ENCODE measurements at places on chromosomes 5 and 9.

DNA sequence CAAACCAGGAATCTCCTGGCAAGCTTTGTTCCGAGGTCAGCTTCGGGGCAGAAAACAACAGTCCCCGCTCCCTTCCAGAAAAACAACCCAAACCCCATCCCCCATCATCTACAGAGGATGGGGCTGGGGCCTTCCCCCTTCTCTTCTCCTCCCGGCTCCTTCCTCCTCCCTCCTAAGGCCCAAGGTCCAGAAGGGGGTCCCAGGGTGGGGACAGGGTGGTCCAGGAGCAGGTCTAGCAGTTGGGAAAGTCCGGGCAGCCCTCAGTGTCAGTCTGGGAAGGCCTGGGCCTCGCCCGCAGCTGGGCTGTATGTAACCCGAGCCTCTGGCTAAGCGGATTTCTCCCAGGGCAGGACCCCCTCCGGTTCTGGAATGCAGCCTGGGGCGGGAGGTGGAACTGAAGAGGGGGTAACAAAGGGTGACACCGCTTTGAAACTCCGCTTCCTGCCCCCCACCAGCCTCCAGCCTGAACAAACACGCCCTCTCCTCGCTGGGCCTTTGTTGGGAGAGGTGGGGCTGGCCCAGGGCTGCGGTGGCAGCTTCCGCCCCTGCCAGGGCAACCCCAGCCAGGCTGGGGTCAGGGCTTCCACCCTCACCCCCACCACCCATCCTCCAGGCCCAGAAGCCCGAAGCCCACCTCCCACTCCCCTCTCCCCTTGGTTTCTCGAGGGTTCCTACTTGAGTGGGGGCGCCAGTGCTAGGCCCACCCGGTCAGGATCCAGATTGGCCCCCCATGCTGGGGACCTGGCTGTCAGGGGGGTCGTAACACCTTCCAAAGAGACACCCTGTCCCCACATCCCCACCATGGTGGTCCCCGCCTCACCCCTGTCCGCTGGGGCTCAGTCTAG lies 63.5 kb downstream of the C9orf50 start:
- peak; percentile 92 for DNase-seq

DNA sequence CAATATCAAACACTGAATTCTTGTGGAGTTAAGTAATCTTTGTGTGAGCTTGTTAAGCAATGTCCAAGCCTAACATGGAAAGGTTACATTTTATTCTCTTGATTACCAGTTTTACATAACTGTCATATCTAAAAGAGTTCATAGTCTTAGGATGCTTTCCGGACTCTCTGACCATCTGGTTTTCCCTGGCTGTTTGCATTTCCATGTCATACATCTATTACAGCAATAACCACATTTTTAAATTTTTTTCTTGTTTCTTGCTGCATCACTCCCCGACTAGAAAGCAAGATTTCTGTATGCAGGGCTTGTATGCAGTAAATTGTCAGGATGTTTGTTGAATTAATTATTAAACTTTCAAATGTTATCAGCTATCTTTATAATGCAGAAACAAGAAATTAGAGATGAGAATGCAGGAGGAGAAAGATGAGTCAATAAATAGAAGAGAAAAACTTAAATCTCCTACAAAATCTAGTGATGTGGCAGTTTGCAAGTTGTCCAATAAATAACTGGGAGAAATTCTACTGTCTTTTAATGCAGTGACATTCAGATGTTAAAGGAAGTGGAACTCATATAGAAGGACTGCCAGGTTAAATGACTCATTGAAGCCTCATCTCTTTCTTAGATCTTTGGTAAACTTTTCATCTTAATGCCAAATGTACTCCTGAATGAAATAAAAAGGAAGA lies 179.6 kb upstream of the SGCD start:
- no peak for DNase-seq

- DNase-seq = no peak
Measured at GRCh38 chr5:111447099-111447498, 65.2 kb downstream of the STARD4 start.

GRCh38 chr5:38601863-38602298 lies 45.4 kb upstream of the LIFR start:
- DNase-seq = no peak

DNA sequence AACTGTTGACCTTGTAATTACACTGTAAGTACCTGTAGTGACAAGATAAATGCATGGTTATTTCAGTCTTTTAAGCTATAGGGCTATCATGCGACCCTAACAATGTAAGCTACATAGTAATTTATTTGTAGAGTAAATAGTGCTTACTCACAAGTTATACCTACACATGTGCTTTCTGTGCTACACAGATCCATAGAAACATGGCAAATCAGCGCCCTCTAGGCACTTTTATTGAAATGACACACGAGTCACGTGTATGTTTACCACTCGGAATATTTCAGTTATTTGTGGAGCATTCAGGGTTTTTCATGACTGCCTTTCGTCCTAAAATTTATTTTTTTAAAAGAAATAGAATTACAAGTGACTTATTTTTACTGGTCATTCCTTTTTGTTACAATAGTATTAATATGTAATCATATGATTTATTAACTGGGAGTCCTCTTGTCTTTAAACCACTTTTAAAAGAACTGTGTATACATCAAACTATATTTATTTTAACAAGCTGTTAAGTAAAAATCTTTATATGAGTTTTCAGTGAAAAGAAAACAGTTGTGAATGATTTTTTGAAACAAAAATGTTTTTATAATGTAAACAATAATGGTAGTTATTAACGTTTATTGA lies 1242.3 kb upstream of the WWC1 start:
- peak; percentile 24 for DNase-seq

GRCh38 chr5:111261610-111262009 lies 37.4 kb downstream of the CAMK4 start:
- no peak for DNase-seq

- DNase-seq = no peak
Measured at GRCh38 chr5:41722359-41722950, 147.8 kb downstream of the OXCT1 start.

GRCh38 chr9:22446950-22447617 lies 460 bp downstream of the DMRTA1 start:
- DNase-seq = peak; percentile 49

- no peak for DNase-seq
Measured at GRCh38 chr9:137402746-137403145, 20.2 kb downstream of the EXD3 start.

- DNase-seq = no peak
Measured at GRCh38 chr9:96551403-96551802, 68.2 kb downstream of the CDC14B start.

GRCh38 chr5:89213573-89213972 lies 330.6 kb upstream of the MEF2C start:
- DNase-seq = no peak

GRCh38 chr9:16266648-16267276 lies 603.7 kb downstream of the BNC2 start:
- no peak for DNase-seq

- DNase-seq = no peak
Measured at GRCh38 chr5:131957721-131958441, 12.4 kb upstream of the MEIKIN start.

- no peak for DNase-seq
Measured at GRCh38 chr5:84374568-84374967, 10.1 kb downstream of the EDIL3 start.

DNA sequence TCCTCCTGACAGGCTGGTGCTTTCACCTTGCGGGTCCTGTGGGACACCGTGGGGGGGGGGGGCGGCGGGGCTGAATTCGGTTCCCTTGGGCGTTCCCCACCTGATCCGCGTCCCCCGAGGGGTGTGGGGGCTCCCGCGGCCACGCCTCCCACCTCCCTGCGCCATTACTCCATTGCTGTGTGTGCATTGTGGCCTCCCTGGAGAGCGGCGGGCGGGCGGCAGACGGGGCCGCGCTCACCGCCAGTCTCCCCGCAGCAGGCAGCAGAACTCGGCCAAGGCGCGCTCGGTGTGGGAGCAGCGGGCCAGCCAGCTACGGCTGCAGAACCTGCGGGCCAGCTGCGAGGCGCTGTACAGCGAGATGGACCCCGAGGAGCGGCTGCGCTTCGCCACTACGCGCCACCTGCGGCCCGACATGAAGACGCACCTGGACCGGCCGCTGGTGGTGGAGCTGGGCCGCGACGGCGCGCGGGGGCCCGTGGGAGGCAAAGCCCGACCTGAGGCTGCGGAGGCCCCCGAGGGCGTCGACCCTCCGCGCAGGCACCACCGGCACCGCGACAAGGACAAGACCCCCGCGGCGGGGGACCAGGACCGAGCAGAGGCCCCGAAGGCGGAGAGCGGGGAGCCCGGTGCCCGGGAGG lies 145.3 kb downstream of the CACNA1B start:
- no peak for DNase-seq

DNA sequence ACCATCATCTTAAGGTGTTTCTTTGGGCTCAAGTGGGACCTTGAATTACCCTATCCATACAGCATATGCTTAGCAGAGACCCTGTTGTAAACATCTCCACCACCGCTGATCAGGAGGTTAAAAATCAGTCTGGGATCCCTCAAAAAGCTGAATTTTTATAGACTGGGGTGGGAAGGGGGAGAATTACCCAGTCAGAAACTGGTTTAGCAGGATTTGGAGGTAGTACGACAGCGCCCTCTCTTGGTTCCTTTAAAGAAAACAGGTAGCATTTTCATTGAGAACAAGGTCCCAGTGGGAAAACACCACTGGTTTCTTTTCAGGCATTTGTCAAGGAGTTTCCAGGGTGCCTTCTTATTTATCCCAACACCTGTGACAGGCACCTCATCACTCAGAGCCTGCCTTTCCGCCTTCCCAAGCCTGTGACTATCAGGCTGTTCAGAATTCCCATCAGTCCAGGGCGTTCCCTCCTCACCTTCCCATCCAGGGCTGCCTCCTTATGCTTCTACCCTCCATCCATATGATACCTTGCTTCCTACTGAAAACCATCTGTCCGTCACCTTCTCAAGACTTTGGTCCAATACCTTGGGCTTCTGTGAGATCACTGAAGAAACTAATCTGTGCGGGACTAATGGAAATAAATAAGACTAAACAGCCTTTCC lies 203.8 kb upstream of the RAI14 start:
- no peak for DNase-seq

DNA sequence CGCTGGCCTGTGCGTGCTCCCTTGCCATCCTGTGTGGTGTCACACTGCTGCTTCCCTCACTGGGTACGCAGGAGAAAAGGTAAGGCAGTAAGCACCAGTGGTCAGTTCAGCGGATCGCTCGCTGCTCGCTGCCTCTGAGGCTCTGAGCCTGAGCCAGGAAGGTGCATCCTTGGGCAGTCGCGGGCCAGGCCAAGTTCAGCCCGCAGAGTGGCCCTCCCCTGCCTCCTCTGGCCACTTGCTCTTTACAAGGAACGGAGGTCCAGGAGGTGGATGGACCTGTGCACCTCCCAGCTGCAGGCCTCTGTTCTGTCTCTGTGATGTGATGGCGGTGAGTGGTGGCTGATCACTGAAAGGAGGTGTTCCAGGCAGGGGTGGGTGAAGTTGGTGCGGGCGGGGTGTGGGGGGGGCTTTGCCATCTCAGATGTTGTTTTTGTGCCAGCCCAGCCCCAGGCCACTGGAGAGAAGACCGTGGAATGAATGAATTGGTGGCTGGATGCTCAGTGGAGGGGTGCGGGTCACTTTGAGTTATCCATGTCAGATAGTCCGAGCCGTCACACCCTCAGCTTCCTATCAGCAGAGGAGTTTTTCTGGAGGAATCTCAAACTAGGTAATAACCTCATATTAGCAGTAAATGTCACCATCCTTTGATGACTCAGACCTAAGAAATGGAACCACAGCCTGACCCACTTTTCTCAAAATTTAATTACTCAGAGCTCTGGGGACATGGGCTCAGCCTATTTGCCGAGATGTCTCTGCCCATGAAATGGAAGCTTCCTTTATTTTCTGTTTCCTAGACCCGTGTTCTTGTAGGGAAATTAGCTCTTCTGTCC lies 7.3 kb downstream of the COL5A1 start:
- DNase-seq = no peak

- DNase-seq = no peak
Measured at GRCh38 chr5:87741881-87742280, 329.2 kb upstream of the CCNH start.

DNA sequence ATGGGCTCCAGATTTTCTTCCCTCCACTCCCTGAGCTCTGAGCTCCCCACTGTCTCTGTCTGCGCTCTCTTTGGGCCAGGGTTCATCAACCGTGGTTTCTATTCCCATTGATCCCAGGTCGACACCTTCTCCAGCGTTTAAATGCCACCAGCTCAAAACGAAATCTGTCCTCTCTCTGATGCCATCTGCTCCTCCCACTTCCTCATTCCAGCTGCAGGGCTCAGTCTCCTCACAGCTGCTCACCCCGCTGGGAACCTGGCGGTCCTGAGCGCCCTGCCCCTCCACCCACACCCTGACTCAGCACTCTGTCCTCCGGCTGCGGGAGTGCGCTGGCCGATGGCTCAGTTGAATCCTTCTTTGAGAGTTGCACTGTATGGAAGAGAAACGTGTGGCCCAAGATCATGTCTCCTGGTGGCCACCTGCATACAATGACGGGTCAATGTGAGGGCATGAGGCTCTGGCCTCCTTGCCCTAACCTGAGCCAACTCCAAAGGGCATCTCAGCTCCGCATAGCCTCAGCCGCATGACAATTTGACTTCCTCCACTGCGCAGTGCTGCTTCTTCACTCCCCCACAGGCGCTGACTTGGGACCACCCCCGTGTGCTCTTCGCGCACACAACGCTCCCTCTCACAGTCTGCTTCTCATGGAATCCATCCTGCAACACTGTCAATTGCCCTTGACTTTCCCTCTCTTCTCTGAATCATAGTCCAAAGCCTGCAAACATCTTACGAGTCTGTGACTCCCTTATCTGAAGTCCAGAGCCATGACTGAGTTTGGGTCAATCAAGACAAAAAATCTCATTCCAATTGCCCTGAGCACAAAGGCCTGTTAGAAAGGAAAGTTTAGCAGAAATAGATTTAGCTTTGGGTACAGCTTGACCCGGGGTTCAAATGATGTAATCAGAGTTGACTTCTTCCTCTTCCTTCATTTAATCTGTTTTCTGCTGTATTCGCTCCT lies 82.4 kb downstream of the PTCH1 start:
- no peak for DNase-seq

DNA sequence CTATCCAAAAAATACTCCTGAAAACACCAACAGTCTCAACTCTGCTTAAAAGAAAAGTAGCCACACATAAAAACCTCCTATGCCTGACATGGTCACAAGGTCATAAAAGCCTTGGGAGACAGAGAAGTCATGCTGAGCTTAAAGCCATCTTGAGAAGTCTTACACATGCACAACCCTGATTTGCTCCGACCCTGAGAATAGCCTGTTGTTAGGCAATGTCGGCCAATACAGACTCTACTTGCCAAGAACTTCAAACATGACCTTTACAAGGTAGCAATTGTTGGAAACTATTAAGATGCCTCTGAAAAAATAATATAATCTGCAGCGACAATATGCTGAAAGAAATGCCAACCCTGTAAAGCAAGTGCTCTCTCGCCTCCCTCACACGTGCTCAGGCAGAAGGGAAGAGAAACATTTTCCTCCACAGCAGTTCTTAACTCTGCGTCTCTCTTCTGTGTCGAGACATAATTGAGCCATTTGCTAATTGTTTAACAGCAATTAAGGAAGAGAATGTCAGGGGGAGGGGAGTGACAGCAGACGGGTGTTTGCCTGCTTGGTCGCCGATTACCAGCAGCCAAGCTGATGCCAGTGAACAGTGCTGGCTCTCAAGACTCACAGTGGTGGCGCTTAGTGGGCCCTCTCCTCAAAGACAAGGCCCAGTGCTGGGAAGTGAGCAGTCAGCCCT lies 393.6 kb downstream of the SPOCK1 start:
- no peak for DNase-seq

DNA sequence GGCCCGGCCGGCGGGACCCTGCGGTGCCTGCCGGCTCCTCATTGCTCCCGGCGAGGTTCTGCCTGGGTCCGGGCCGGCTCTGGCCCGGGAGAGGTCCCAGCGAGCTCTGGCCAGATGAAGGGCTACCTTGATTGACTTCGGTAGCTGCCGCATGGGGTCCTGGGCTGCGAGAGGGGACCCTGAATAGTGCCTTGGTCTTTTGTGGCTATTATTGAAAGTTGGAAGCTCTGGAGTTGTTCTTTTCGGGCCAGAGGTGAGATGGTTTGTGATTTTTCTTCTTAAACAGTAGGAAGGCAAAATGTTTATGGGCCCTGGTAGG lies 635 bp downstream of the NAA35 start:
- DNase-seq = no peak

Data from HTR-8/SVneo (cell line).